Activated T-helper 1 cell treated with anti-CD3 and anti-CD28 coated beads, Interleukin-12 subunit alpha, Interleukin-12 subunit beta, Interleukin-2, Interleukin-4 antibody, amounts not matched to agents 30 ng/mL and 10 ng/mL and 1 ng/mL, durations not matched to agents 14 hours and 24 hours and 36 hours (primary cell): ENCODE measurements at places on chromosomes 5 and 9.

GRCh38 chr9:123312306-123312877 is 43.6 kb upstream of the CRB2 start:
- no peak for DNase-seq

DNA sequence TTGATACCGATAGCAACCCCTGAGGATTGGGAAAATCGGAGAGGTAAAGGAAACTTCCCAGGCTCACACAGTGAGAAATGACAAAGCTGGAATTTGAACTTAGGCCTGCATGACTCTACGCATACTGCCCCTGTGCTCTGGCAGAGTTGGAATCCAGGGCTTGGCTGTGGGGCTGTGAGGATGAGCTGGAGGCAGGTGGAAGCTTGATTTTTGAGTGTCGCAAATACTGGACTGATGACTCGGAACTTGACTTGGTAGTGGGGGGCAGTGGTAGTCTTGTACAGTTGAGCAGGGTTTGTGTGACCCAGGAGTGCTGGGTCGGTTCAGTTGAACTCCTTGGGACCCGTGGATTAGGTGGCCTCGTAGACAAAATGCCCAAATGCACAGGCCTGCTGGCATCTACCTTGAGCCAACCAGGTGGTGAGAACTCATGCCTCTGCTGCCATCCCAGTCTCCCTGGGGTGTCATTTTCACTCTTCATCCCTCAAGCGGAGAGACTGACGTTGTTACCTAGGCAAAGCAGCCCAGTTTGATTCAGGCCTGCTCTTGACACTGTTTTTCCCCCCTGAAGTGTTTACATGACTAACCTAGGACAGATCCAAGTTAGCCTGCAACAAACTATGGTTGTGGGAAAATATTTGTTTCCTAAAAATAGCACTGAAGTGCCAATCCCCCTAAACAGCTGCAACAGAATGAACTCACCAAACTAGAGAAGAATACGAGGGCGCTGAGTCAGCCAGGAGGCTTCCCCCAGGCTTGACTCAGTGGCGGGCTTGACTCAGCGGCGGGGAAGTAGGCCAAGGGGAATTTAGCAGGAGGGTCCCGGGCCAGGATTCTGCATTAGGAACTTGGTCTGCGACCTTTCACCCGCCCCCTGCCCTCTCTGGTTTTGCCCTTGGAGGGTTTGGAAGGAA is 45.7 kb upstream of the ORM1 start:
- no peak for DNase-seq

- DNase-seq: no peak
Measured at GRCh38 chr9:85536076-85536475, 205.7 kb downstream of the AGTPBP1 start.

- no peak for DNase-seq
Measured at GRCh38 chr5:125065741-125066140, 319.3 kb upstream of the ZNF608 start.

DNA sequence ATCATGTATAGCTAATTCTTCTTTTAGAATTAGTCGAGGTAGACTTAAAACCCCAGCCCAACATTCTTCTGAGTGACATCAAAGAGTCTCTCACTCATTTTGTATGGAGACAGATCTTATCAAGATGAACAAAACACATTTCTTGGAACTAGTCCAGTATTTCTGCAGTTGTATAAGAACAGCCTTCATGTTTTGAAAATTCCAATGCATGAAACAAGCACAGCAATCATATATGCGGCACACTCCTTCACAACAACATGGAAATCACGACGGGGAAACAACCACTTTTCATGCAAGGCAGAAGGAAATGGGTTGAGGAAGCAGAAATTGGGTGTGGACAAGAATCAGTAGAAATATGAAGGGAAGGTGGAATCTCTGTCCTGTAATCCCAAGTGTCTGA is 113.8 kb downstream of the PLK2 start:
- DNase-seq: no peak

DNA sequence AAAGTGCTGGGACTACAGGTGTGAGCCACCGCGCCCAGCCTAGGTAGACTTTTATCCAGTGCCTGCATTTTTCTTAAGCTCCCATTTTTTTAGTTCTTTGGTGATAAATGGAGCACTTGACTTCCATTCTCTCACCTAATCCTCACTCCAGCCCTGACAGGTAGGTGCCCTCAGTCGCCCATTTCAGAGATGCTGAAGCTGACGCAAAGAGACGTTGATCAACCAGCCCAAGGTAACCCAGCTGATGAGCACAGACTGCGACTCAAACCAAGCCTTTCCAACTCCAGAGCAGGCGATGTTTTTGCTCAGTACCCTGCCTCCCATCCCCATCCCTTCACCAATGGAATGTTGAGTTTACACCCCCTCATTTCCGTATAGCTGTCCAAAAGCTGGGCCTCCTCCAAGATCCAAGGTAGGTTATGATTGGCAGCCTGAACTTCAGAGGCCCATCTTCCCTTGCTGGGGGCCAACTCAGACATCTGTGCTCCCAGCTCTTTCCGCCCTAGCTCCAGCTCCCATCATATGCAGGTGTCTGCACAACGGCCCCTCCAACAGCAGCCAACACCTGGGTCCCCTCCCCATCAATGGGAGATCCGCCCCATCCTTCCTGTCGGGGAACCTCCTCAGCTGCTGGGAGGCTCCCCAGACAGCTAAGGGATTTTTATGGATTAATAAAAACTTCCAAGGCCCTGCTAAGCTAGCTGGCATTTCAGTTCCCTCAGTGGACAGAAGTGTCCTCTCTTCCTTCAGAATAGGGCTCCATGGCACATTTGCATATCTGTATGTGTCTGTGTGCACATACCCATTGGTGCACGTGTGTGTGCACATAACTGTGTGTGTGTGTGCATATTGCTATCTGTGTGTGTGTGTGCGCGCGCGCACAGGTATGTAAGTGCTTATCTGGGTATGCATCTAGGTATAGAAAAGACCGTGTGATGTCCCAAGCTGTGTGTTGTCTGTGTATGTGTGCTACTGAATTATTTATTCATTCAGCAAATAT is 39.3 kb upstream of the VDAC1 start:
- DNase-seq: no peak

- DNase-seq: no peak
Measured at GRCh38 chr5:26763215-26763614, 275.2 kb downstream of the CDH9 start.
